ENCODE measurements at places on chromosomes 12 and 14.
A peak's percentile ranks its signal among the peaks of the same experiment; 100 is the strongest.

GRCh38 chr14:104116756-104117340 is 21.5 kb upstream of the KIF26A start:
- no peak for DNase-seq

- no peak for DNase-seq
Observed at GRCh38 chr14:52046376-52046917, 22.4 kb downstream of the NID2 start.

GRCh38 chr14:99263564-99264330 is 8.2 kb downstream of the BCL11B start:
- no peak for DNase-seq

DNA sequence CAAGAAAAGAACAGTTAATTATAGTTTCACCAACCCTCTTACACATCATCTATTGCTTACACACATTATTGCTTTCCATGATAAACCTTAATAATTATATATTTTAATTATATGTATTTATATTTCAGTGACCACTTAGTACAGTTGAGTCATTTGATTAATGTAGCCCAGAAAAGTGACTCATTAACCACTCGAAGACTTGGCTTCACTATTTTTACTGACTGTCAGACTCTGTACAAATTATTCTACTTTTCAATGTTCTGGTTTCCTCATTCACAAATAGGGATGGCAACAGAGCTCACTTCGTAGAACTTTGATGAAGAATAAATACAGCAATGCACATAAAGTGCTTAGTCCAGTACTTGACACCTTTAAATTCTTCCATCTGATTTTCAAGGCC is 98.3 kb downstream of the CFAP54 start:
- no peak for DNase-seq

GRCh38 chr14:56310643-56311042 is 192.4 kb downstream of the PELI2 start:
- DNase-seq: no peak

GRCh38 chr12:89247541-89247942 is 104.8 kb downstream of the DUSP6 start:
- DNase-seq: no peak

GRCh38 chr12:54650409-54650808 is 2.2 kb upstream of the DCD start:
- no peak for DNase-seq

DNA sequence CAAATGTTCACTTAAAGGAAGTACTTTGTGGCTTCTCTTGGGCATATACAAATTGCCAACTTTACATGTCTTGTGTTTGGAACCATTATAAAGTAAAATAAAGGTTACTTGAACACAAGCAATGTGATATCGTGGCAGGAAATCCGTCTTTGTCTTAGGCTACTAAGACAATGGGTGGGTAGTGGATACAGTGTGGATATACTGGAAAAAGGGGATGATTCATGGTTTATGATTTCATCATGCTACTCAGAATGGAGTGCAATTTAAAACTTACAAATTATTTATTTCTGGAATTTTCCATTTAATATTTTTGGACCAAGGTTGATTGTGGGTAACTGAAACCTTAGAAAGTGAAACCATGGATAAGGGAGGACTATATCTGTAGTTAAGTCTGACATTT is 48.4 kb downstream of the MYRFL start:
- DNase-seq: no peak

DNA sequence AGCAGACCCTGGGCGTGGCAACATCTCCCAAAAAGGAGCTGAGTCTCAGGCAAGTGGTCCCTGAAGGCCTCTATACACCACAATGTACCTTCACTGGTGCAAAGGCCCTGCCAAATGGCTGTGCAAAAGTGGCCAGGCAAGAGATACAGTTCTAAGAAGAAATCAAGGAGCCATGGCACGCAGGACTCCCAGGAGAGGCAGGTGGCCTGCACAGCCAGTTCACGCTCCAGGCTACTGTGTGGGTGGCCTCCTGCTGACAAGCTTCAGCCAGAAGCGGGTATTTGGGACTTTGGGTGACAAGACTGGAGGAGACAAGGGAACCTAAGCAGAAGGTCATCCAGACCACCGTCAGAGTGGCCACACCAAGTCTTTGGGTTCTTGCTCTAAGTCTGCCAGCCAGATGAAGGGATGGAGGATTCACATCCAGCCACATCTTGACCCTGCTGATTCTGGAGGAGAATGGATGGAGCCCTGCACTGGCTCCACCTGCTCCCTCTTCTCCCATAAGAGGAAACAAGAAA is 20.5 kb upstream of the ZFP36L1 start:
- DNase-seq: no peak

DNA sequence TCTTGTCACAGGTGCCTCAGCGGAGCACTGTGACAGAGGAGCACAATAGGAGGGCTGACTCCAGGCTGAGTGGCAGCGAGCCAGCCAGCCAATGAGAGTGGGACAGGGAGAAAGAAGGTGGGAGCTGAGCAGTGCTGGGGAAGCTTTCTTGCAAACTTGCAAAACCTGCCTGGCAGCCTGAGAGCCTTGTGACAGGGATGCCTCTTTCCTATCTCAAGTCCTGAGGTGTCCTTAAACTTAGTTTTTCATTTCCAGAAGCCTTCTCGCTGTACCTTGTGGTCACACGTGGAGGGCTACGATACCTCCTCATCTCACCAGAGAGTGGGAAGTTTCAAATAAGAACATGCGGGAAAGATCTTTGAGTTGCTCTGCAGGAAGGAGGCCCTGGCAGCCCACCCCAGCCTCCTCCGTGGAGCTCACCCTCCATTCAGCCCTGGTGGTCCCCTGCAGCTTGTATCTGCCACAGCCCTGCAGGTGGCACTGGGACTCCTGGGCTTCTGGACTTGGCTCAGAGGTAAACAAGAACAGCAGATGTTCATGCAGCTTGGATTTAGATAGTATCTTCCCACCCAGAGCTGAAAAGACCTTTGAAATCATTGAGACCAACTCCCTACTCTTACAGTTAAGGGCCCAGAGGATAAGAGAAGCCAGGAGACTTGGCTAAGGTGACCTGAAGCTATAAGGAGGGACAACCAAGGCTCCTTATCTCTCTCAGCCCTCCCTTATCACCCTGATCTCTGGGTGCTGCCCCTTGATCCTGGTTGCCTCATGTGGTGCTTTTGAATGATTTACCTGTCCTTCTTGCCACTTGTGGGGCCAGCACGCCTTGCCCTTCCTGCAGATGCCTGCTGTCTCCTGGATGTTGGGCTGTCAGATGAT is 153.5 kb upstream of the MAX start:
- peak; percentile 85 for DNase-seq

DNA sequence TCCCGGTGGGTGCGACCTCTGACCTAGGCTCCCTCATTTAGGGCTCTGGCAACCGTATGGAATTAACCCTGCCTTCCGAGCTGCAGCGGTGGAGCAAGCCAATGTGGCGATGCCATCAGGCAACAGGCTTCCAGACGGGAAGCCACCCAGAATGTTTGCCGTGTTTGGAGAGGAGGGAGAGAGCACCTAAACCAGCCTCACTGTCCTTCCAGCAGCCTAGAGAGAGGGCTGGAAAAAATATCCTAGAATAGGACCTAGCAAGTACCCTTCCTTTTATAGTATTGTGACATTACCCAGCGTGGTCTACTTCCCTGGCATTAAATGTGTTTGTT is 287 bp upstream of the SLC2A13 start:
- DNase-seq: no peak

GRCh38 chr12:121227294-121227693 is 17.4 kb downstream of the P2RX4 start:
- DNase-seq: no peak

GRCh38 chr14:56580221-56580711 is 668 bp downstream of the TMEM260 start:
- no peak for DNase-seq

- DNase-seq: no peak
Observed at GRCh38 chr12:68532204-68532886, 78.4 kb upstream of the RAP1B start.

- no peak for DNase-seq
Observed at GRCh38 chr14:72463291-72463866, 430.5 kb downstream of the DPF3 start.

DNA sequence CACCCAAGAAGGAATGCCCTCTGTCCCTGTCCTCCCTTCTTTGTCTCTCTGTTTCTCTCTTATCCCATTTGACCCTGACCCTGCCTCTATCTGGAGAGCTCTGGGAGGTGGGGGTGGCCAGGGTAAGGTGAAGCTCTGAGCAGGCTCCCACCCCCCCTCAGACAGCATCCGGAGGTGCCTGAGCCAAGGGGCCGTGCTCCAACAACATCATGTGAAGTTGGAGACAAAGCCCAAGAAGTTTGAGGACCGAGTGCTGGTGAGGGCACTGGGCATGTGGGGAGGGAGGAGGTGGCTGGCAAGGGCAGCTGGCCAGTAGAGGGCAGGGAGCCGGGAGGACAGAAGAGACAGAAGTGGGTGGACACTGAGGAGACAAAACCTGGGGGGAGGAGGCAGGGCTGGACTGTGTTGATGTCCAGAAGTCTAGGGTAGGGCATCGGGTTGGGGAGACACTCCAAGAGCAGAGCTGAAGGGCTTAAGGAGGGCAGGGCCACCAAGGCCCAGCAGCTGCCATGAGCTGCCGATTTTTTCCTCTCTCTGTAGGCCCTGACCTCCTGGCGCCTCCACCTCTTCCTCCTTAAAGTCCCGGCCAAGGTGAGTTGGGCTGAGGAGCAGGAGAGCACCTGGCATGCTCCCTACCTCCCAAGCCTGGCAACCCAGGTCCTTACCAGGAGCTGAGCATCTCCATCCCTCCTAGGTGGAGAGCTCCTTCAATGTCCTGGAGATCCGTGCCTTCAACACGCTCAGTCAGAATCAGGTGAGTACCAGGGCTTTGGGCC is 1.9 kb downstream of the CARMIL3 start:
- no peak for DNase-seq

DNA sequence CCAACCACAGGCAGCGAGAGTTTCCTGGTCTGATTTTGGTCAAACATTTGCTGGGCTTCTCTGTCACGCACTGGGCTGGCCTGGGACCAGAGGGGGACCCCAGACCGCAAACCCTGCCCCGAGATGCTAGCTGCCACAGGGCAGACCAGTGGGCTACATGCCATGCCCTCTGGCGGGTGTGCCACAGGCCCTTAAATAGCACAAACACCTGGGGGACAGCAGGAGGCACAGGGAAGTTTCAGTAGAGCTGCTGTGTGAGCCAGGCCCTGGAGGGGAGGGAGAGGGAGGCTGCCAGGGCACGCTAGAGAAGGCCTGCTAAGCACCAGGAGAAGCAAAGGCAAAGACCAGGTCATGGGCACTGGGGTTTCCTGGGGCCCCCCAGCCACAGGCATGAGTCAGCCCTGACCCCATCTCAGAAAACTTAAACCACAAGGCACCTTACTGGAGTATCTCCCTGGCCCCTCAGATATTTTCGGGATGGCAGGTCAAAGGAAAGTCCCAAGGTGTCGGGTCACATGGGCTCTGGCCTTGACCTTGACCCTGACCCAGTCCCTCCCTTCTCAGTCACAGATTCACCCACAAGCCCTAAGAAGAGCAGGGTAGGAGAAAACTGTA is 29.2 kb downstream of the ITPK1 start:
- no peak for DNase-seq

DNA sequence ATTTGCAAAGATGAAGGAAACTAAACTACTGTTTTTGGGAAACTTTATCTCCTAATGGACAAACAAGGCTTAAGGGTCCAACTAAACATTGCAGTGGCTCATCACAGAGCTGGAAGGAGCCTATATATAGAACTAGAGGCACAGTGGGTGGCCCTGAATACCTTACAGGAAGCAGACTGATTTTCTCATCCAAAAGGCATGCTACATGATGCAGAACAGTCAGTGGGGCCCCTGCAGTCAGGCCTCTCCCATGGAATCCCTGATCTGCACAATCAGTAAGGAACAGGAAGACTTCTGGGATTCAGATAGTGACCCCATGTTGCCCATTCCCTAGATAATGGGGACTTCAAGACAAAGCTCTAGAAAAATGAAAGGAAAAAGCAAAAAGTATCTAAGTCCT is 1.9 kb upstream of the LLPH start:
- DNase-seq: no peak

- no peak for DNase-seq
Observed at GRCh38 chr12:74689929-74690328, 152.3 kb downstream of the ATXN7L3B start.

GRCh38 chr12:122125452-122126341 is 47.1 kb downstream of the MLXIP start:
- DNase-seq: no peak

DNA sequence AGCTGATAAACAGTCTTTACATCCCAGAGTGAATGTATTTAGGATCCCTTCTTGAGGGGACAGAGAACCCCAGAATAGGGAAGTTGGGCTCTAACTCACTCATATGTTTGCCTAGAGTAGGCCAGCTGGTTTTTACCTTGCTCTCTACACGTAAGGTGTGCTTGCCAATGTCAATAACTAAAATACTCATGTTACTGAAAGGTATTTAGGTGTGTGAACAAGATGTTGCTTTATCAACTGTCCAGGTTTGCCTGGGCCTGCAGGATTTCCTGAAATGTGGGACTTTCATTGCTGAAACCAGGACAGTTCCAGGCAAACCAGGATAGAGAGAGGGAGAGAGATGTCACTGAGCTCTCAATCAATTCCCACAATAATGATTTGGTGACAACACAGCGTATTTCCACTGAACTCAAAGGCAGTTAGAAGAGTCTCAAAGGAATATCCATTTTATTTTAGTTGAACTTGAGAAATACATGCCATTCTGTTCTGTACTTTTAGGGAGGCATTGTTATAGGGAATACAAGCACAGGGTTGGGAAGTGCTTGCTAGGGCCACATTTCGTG is 171.7 kb downstream of the NRXN3 start:
- DNase-seq: no peak

GRCh38 chr12:102990419-102990818 is 32.9 kb downstream of the ASCL1 start:
- DNase-seq: no peak

- DNase-seq: no peak
Observed at GRCh38 chr12:50087995-50088394, 2.9 kb downstream of the SMARCD1 start.

DNA sequence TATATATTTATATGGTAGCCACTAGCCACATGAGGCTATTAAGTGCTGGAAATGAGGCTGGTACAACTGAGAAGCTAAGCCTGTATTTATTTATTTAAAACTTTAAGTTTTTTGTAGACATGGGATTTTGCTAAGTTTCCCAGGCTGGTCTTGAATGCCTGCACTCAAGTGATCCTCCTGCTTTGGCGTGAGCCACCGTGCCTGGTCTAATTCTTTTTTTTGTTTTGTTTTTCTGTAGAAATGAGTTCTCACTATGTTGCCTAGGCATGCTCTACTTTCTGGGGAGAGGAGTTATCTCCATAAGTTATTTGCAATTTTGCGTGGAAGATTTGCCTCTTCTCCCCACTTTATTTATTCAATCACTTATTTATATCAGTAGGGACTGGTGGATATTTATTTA is 4.8 kb upstream of the SNRNP35 start:
- DNase-seq: no peak

Data from NCI-H1048 (cell line).